ENCODE measurements at places on chromosomes 16 and 17.

DNA sequence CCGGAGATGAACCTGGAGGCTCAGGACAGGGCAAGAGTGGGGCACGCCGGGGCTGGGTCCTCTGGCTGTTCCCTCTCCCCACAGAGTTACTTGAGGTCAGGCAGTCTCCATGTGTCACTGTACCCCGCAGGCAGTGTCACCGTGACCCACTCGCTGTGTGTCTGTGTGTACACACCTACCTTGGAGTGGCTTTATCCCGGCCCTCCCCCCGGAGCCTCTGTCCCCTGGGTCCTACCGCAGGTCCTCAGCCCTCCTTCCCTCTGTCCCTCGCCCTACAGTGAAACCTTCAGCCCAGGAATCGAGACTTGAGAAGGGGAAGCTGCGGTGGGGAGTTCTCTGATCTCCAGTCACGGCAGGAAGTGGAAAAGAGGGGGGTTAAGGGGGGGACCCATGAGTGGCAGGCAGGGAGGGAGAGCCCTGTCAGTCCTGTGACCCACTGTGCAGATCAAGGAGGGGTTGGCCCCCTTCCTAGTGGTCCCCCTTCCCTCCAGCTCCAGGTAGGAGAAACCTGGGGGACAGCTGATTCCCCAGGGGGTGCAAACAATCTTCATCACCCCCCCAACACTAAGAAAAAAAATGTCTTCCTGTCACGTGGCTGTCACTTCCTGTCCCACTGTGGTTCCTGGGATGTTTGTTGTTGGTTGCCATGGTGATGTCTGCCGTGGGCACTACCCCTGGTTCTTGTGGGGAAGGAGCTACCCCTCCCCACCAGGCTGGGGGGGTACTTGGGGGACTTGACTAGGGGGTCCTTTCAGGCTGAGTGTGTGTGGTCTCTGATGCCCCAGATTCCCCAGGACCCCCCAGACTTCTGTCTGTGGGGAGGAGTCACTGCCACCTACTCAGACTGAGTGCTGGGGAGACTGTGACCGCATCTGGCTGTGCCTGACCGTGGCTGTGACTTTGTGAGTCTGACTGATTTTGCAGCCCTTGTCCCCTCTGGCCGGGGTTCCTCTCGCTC lies 13.7 kb downstream of the RARA start:
- DNase-seq: no peak

- DNase-seq: no peak
These were observed 33.2 kb downstream of the GPRC5B start for GRCh38 chr16:19851476-19851875.

DNA sequence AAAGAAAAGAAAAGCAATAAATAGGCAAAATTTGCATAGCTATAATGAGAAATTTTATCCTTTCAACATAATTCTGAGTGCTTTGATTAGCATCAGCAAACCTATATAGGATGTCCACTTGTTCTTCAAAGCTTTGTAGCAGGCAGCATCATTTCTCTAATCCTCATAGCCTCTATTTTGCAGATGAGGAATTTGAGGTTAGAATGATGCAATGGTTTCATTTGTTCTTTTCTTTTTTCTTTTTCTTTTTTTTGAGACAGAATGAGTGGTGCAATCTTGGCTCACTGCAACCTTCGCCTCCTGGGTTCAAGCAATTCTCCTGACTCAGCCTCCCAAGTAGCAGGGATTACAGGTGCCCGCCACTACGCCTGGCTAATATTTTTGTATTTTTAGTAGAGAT lies 594.4 kb downstream of the TOX3 start:
- no peak for DNase-seq

- peak; percentile 59 for DNase-seq
These were observed 8.5 kb upstream of the ICAM2 start for GRCh38 chr17:64028874-64029464.

DNA sequence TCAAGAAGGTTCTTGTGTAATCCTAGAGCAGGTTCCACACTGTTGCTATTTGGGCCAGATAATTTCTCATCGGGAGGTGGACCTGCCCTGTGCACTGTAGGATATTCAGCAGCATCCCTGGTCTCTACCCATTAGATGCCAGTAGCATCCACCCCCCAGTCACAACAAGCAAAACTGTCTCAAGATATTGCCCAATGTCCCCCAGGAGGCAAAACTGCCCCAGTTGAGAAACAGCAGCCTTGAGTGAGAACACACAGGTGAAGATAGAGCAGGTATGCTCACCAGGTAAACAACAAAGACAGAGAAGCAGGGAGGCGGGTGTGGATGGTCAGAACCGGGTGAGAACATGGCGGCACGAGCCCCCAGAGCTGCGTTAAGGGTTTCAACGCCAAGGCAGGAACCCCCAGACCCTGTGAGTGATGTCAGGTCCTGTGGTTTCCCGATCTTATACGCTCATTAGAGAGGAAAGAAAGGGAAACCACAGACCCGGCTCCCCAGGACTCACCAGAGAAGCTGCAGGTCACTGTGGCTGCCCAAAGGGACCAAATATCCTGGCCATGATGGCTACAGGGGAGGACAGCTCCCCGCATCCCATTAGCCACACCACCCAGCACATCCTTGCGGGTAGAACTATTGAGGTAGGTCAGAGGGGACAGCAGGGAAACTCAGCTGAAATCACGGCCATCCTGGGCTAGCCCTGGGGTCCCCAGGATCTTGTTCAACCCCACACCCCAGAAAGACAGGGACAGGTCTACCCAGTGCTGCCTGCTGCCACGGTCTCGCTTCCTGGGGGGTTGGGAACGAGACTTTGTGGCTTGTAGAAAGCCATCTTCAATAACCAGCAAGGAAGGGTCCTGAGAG lies 21.2 kb downstream of the CDC42EP4 start:
- no peak for DNase-seq

GRCh38 chr17:75641343-75641742 lies 8.1 kb downstream of the SMIM5 start:
- DNase-seq: no peak

GRCh38 chr16:23394141-23394831 lies 58.7 kb downstream of the COG7 start:
- no peak for DNase-seq

GRCh38 chr16:10408824-10409381 lies 23.0 kb downstream of the ATF7IP2 start:
- DNase-seq: no peak

- DNase-seq: no peak
These were observed 10.5 kb upstream of the MMP2 start for GRCh38 chr16:55468352-55468990.
